ENCODE measurements at places on chromosomes 2 and 18.

GRCh38 chr18:73684647-73685046 is 463.0 kb downstream of the FBXO15 start:
- DNase-seq = no peak

GRCh38 chr2:128584296-128584890 is 265.7 kb upstream of the HS6ST1 start:
- DNase-seq = no peak

- no peak for DNase-seq
Measured at GRCh38 chr2:174716785-174717184, 47.5 kb downstream of the CHRNA1 start.

DNA sequence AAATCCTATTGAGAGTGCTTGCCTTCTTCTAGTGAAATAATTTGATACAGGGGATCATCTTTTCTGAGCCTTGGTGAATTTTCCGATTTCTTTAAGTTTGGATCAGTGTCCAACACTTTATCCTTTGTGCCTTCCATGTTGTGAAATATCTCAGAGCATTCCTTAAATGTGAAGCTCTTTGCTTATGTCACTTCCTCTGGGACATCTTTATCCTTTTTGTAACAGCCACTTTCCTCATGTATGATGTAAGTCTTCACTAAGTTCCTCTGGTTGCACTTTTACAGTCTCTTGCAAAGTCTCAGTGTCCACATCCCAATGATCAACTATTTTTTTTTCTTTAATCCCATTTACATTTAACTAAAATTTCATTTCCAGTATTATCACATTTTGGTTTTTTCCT is 254.2 kb downstream of the EN1 start:
- no peak for DNase-seq

DNA sequence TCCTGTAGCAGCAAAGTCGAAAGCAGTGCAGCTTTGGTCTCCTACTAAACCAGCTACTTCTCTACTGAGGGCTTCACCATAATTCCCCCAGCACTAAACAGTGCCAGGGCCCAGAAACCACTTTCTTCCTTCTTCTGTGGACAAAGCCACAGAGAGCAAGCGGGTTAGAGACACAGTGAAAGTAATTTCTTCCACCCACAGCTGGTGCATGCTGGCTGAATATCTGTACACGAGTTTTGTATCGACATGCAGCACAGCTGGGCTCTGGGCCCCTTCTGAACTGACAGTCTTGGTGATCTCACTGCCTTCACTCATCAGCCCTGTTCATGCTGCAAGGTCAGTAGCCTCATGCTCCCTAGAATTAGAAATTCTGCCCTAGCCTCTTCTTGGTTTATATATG is 74.0 kb upstream of the SULT1C3 start:
- DNase-seq = no peak

- DNase-seq = no peak
Measured at GRCh38 chr2:231928481-231928880, 2.3 kb upstream of the NPPC start.

DNA sequence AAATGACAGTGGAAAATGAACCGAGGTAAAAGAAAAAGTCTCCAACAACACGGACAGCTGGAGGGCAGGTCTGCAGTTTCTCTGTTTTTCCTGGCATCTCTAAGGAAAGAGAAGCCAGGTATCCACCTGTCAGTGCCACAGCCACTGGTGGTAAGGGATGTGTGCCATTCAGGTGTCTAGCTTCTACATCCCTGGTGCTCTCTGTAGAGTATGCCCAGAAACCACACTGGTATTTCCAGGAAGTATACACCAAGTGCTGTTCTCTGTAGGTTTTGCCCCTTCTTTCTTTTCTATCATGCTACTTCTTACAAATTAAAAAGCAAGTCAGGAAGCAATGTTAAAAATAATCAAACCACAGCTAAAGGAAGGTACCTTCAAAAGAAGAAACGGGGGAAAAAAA is 7.6 kb upstream of the AGFG1 start:
- no peak for DNase-seq

DNA sequence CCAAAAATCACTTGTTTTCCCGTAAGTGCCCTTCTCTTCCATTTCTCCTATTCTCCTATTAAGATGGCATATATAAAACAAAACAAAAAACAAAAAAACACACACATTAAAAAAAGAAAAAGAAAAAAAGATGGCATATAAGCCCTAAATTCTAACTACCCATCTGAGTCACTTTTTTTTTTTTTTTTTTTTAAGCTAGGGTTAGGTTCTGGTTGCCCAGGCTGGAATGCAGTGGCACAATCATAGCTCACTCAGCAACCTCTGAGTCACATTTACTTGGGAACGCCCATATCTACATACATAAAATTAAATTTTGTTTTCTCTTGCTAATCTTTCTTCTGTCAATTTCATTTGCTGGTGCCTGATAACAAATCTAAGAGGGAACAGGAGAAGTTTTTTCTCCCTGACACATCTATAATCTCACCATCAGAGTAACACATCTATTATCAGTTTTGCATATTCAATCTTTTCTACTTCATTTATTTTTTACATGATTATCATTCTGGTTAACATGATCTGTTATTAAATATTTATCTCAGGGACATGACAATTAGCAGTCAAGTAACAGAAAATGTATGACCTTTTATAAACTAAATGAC is 52.1 kb downstream of the EEF1B2 start:
- no peak for DNase-seq

DNA sequence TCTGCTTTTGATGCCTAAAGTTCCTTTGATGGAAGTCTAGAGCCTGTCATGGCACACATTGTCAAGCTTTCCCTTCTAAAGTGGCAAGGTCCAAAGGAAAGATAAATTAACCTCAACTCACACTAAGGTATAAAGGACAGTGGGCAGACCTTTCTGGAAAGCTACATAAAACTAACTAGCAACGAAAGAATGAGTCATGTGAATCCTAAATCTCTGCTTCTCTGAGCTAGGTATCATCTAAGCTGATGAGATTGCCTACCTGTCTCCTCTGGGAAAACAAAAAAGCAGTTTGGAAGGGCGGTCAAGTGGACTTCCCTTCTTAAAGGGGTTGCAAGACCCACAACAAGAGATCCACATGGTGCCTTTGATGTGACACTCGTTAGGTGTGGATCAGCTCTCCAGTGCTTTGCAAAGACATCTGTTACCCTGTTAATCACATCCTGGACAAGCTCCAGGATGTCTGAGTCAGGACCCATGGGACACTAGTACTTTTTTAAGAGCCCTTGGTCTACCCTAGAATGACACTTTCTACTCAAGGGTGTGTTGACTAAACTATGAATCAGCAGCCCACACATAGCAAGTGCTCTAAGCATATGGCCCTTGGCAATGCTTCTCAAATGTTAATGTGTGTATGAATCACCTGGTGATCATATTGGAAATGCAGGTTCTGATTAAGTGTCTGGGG is 173.5 kb downstream of the ALK start:
- no peak for DNase-seq

Measured in mesothelial cell of epicardium (in vitro differentiated cells).